NB4 (cell line): ENCODE measurements at places on chromosomes 12 and 14.

GRCh38 chr12:15225136-15225862 lies 4.1 kb upstream of the RERG start:
- DNase-seq: no peak

GRCh38 chr14:98957211-98958047 lies 314.6 kb downstream of the BCL11B start:
- peak; percentile 89 for DNase-seq

- DNase-seq: no peak
Measured at GRCh38 chr12:124173692-124174091, 121.2 kb upstream of the RFLNA start.

- DNase-seq: no peak
Measured at GRCh38 chr14:37145395-37145794, 27.0 kb downstream of the SLC25A21 start.
